ENCODE measurements at places on chromosomes 11 and 22.

DNA sequence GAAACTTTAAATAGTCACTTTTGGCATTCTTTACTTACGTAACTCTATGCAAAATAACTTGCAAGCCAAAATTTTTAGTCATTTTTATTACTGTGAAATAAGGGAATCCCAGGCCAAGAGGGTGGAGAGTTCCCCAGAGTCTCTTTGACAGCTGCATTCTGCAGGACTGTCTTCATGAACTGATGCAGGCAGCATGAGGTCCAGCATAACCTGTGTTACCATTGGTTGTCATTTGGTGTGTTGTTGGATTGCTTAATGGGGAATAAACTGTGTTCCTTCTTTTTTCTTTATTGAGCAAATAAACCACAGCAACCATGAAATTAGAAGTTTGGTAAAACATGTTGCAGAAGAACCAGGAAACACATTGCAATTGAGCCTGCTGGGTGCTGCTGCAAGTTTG is 24.6 kb downstream of the MMP27 start:
- DNase-seq = peak; percentile 64

DNA sequence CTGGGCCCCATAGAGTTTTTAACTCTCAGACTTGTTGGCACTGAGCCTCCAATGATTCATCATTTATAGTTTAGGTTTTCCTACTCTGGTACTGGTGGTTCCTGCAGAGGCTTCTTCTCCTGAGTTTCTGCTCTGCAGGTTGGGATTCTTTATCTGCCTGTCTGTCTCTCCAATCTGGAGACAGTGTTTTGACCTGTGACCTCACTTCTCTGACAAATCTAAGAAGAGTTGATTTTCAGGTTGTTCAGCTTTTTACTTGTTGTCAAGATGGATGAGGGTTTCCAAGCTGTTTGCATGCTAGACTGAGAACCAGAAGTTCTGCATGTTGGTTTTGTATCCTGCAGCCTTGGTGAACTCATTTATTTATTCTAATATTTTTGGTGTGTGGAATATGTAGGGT is 63.9 kb downstream of the JAM3 start:
- DNase-seq = no peak

DNA sequence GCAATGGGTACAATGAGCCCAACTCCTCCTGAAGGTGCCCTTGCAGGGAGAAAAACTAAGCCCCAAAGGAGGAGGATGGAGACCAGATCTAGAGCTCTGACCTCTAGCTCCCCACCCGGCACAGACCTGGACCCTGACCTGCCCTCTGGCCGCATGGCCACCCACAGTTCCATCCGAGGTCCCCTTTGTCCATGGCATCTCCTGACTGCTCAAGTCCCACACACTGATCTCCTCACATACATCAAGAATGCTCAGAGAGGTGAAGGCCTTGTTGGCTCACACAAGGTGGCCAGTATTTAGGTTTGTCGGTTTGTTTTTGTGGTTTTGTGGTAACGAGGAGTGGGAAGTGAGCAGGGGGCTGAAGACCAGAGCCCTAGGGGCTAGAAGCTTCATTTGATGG is 423.5 kb upstream of the B3GAT1 start:
- DNase-seq = peak; percentile 36

DNA sequence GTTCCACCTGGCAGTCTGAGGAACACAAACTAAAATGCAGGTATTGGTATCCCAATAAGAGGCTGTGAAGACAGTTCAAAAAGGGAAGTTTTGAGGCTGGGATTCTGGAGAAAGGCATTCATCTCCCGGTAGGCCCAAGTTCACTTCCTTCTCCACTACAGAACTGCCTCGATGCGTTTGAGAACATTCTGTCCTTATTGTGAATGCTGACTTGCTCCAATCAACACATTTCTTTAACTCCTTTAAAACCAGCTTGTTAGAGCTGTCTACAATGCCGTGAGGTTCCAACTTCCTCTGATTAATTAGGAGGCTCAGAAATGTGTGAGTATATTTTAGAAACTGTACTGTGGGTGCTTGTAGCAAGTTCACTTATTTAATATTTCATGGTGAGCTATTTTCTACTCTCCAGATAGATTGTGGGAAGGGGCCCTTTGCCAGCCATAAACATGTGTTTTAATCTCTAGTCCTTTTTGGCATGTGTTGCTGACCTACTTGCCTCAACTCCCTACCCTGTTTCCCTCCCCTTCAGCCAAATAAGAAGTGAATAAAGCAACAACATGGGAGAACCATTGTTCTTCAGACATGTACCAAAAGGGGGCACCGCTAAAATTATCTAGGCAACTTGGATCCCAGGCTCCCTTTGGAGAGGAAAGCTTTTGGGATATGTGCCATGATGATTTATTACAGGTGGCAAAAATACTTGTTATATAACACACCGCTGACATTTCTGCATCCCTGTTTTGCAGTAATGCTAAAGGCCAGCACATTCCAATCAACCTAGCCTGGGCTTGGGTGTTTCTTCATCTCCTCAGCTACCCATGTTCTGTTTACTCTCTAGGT is 245.6 kb downstream of the BLID start:
- no peak for DNase-seq
